Activated effector memory CD4-positive, alpha-beta T cell treated with Interleukin-2 at 50 U/mL for 16 hours (primary cell): ENCODE measurements at places on chromosomes 4 and X.

DNA sequence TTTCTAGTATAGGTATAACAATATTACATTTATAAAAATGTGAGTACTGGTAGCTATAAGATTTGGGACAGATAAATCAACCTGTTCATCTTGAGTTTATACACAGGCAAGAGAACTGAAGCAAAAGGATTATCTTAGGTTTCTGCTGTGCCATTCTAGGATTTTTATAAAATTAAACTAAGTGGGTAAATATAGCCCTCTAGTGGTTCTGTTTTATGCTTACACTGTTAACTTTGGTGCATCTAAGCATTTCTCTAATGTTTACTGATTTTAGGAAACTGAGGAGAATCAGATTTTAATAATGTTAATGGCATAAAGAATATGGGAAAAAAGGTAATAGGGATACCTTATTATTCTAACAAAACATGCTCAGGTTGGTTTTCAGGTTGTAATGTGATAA lies 1.1 kb upstream of the RRH start:
- no peak for DNase-seq

DNA sequence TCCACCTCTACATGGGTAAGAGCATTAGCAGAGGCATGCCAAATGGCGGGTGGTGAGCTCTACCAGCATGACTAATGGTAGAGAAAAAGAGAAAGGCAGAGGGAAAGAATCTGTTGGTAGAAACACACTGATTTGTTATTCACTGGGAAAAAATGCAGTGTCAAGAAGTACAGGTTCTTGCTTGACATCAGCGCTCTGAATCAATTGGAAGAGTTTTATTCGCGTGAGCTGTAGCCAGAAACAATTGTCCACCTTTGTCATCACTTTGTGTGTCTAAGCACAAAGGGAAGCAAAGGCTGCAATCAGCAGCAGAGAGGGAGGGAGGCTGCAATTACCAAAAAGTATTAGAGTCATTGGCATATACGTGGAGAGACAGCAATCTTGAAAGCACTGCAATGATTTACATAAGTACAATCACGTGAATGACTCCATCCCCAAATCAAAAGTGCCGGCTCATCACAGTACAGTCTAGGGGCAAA lies 67.7 kb upstream of the HS3ST1 start:
- no peak for DNase-seq

- no peak for DNase-seq
These were observed 81.9 kb downstream of the MAGED1 start for GRCh38 chrX:51975360-51975759.

DNA sequence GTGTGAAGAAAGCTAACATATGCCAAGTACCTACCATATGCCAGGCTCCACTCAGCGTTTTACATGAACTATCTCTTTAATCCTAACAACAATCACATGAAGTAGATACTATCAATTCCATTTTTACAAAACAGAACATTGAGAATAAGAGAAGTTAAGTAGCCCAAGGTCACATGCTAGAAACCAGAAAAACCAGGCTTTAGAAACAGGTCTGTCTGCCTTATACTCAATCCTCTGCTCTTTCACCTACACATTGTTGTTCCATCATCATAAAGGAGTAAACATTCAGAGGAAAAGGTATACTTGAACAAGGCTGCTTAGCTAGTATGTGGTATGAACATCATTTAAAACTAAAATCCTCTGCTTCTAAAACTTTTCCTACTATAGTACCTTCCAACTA lies 42.1 kb downstream of the WDFY3 start:
- DNase-seq = no peak

GRCh38 chr4:32574803-32575202 lies 1854.6 kb downstream of the PCDH7 start:
- no peak for DNase-seq

DNA sequence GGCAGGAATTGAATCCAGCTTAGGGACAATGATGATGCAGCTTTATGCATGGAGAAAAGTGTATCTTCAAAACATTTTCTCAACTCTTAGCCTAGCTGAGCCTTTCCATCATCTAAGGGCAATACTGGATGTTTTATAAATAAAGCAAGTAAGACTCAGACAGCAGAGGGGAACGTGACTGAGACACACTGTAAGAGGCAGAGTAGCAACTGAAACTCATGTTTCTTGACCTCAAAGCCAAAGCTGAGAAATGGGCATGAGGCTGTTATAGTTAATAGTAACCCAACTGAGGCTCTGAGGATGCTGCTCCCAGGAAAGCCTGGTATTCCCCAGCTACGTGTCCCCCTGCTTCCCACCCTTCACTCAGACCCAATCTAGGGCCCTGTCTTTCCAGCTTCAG lies 44.6 kb downstream of the ARHGEF9 start:
- DNase-seq = no peak
